Suprapubic skin (tissue), 4 donors: ENCODE measurements at places on chromosomes 16 and 17.

GRCh38 chr16:89964201-89964600 is 15.6 kb downstream of the DEF8 start:
- no peak for DNase-seq

GRCh38 chr16:12601290-12601900 is 202.3 kb downstream of the CPPED1 start:
- no peak for DNase-seq

DNA sequence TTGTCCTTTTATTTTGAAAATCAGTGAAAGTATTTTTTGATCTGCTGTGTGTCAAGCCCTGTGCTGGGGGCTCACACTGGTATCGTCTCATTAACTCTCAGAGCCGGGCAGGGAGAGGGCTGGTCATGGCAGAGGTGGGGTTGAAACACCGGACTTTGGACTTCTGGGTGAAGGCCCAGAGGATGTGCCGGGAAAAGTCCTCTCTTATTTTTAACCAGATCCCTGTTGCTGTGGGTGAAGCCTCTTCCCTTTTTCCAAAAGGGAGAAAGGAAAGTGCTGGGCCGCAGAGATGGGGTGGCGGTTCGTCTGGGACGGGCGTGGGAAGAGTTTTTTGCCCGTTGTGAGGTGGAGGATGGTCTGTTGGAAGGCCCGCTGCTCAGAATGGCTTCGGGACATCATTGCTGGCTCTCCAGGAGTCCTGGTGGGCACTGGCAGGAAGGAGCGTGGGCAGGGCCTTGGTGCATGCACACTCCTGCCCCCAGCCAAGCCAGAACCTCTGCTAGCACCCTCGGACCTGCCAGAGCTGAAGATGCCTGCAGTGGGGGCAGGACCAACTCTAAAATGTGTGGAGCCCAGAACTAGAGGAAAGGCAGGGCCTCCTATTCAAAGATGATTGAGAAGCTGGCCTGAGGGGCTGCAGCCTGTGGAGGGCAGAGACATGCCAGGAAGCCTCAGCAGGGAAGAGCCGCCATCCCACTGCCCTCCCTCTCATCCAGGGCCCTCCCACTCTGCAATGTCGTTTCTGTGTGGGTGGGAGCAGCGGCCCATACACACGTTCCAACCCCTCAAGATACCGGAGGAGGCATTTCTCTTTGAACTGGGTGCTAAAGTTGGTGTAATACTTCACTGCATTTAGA is 213.2 kb downstream of the CCDC182 start:
- DNase-seq: no peak

DNA sequence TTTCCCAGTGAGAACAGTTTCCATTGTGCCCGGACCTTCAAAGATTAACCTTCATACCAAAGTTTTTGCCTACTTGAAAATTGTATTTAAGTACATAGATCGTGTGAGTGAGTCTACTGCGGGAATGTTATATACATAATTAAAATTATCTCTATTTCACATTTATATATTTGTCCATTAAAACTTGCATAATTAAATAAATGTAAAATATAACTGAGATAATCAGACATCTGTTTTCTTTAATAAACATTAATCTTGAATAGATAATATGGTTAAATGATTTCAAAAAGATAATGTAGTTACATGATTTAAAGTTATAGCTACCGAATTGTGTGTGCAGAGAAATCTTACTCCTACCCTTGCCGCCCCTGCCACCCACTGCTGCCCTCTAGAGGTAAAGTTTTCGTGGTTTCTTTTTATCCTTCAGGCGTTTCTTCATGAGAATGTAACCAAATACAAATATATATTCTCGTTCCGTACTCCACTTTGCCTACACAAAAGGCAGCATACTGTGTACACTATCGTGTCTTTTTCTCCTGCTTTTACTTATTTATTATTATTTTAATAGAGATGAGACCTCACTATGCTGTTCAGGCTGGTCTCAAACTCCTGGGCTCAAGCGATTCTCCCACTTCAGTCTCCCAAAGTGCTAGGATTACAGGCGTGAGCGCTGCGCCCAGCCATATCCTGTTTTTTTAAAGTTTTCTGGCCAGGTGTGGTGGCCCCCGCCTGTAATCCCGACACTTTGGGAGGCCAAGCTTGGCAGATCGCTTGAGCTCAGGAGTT is 35.6 kb downstream of the RPA1 start:
- no peak for DNase-seq

DNA sequence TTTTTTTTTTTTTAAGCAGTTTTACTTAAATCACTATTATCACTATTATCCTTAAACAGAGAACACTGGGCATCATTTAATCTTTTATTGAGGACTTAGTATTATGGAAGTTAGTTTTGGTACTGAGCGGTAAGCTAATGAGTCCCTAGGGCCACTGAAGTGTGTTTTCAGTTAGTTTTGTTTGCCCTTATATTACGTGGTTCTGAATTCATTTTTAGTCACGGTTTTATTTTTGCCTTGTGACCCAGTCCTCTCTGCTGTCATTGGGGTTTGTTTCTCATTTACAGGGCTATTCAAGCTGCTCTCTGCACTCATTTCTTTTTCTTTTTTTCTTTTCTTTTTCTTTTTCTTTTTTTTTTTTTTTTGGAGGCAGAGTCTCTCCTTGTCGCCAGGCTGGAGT is 17.3 kb downstream of the RABEP1 start:
- DNase-seq: no peak

DNA sequence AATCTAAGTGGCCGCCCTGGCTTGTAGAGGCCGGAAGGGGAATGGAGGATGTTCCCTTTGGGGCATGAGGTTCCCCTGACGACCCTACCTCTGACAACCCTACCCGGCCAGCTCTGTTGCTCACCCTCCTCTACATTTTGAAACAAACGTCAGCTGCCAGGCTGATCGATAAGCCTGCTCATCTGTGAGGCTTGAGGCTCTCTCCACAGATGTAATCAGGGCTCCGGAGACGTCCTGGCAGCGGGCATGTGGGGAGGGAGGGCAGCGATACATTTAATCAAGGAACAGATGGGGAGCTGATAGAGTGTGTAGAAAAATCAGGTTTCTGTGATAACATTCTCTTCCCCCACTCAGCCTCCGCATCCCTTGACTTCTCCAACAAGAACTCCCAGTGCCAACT is 212.3 kb upstream of the SDK2 start:
- no peak for DNase-seq

DNA sequence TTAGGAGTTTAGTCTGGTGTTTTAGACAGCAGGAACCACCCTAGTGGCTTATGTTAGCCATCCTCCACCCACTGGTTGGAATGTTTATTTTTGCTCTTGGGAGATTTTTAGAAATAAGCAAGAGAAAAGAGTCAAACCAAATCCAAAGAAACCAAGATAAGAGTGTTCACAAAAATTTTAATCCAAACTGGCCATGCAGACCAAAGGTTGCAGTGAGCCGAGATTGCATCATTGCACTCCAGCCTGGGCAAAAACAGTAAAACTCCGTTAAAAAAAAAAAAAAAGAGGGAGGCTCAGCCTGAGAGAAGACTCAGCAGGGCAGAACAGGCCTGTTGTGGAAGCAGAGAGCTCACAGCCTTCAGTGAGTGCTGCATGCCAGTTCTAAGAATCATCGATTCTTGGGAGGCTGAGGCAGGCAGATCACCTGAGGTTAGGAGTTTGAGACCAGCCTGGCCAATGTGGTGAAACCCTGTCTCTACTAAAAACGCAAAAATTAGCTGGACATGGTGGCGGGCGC is 12.2 kb upstream of the C16orf54 start:
- DNase-seq: no peak

DNA sequence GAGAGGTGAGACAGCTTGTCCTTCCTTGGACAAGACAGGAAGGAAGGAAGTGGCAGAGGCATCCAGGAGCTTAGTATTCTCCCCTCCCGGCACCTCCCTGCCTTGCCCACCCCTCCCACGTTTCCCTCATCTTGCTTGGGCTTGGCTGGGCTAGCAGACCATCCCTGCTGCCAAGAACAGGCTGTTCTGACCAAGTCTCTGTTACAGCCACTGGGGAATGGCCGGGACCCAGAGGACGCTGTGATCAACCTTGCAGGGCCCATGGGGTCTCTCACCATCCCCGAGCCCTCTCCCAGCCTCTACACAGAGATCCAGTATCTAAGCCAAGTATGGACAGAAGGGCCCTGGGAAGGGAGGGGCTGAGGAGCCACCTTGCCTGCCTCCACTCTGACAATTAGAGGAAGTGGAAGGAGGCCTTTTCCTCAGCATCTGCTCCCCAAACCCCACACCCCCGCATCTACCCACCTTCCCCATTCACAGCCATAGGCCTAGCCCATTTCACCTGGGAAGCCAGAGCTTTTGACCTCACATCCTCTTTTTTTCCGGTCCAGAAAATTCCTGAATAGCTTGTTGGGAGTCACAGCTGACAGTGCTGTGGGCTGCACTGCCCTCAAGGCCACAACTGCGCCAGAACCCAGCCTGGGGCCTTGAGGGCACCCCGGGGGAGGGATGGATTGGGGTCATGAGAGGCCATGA is 14.1 kb downstream of the CD300LG start:
- DNase-seq: no peak

DNA sequence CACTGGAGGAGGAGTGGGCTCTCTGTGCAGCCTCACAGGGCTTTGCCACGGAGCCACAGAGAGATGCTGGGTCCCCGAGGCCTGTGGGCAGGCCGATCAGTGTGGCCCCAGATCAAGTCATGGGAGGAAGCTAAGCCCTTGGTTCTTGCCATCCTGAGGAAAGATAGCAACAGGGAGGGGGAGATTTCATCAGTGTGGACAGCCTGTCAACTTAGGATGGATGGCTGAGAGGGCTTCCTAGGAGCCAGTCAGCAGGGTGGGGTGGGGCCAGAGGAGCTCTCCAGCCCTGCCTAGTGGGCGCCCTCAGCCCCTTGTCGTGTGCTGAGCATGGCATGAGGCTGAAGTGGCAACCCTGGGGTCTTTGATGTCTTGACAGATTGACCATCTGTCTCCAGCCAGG is 3.9 kb downstream of the NXPH3 start:
- no peak for DNase-seq

DNA sequence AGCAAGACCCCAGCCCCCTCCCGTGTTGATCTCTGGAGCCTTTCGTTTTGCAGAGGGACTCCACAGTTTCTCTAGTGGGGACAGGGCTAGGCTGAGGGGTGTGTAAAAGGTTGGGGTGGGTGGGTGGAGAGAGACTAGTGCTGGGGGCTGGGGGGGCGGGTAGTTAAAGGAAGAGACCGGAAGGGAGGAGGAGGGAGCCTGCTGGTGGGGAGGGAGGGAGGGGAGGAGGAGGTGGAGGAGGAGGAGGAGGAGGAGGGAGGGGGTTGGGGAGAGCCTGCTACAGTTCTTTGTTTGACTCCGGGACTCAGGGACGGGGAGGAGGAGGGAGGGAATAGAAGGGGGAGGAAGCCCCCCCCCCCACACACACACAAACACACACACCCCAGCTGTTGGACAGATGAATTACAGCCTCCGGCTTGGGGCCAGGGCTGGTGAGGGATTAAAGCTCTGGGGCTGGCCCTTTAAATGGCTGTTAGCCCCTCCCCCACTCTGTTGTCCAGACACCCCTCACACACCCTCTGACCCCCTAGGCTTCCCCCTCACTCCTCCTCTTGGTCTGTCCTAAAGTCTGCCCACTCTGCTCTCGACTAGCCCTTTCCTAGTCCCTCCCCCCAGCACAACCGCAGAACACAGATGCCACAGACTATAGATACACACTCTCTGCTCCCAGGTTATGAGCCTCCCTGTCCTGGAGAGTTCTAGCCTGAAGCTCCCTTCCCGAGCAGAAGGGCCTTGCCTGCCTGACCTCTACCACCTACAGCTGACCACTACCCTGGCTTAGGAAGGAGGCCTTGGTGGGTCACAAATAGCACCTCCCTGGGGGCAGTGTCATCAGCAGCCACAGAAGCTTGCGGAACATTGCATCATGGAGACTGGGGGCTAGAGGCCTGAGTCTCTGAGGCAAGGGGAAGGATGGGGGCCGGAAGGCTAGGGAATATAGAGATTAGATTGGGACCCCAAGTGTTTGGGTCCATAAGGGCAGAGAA is 4.4 kb downstream of the KDM6B start:
- DNase-seq: no peak

DNA sequence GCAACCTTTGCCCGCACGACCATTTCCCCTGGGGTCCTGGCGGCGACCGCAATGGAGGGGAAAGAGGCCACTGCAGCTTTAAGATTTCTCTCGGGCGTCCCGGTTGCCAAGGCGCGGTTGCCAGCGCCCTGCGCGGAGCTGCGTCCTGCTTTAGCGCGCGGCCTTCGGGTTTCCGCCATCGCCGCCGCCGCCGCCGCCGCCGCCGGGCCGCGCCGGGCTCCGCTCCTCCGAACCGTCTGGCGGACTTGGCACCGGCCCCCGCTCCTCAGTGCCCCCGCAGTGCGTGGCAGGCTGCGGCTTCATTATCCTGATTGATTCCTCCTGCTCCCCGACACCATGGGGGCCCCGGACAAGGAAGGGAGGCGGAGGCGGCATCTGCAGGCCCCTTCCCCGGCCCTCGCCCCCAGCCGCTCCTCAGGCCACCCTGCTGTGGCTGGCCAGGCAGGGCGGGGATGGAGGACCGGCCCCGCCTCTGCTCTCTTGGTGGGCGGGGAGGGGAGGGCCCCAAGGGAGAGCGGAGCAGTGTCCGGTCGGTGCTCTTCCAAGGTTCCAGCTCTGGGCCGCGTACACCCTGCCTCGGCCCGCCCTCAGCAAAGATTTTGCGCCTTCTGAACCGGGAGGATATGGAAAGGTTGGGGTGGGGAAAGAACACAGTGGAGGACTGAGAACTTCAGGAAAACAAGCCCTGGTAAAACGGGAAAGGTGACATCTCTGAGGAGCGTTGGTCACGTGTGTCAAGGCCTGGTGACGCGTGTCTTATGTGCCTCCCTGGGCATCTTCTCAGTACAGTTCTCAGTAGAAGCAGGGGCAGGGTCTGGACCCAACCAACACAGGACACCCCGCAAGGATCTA is 34.0 kb downstream of the NEUROD2 start:
- peak; percentile 84 for DNase-seq

DNA sequence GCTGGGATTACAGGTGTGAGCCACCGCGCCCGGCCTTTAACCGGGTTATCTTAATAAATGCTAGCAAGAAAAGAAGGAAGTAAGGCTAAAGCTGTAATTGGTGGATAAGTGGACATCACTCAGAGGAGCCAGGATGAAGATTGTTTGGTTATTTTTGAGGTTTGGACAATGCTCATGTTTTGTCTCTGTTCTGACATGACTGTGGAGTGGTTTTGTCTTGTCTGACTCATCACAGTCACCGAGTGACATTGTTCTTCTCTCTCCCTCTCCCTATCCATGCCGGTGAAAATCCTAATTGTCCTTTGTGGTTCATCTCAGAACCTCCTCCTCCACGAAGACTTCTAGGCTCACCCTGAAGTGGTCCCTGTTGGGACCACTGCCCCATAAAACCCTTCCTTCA is 23.5 kb upstream of the GRIN2A start:
- DNase-seq: no peak
